RWPE2 (cell line): ENCODE measurements at places on chromosomes 1 and 21.
A peak's percentile ranks its signal among the peaks of the same experiment; 100 is the strongest.

GRCh38 chr1:159441360-159441759 lies 1.8 kb downstream of the OR10J1 start:
- H3K4me3 ChIP-seq: no peak overlapping the region
- no peak overlapping the region for H3K27ac ChIP-seq
- H3K27me3 ChIP-seq: no peaks in the 10 kb centered on the region
- H3K36me3 ChIP-seq: no peaks in the 10 kb centered on the region

GRCh38 chr1:244199902-244200301 lies 148.8 kb downstream of the ZBTB18 start:
- no peak overlapping the region for H3K27ac ChIP-seq
- no peak overlapping the region for H3K4me3 ChIP-seq
- no peaks in the 10 kb centered on the region for H3K4me1 ChIP-seq

GRCh38 chr1:33180911-33181890 lies 642 bp downstream of the TRIM62 start:
- no peak overlapping the region for H3K27ac ChIP-seq
- DNase-seq: no peak

DNA sequence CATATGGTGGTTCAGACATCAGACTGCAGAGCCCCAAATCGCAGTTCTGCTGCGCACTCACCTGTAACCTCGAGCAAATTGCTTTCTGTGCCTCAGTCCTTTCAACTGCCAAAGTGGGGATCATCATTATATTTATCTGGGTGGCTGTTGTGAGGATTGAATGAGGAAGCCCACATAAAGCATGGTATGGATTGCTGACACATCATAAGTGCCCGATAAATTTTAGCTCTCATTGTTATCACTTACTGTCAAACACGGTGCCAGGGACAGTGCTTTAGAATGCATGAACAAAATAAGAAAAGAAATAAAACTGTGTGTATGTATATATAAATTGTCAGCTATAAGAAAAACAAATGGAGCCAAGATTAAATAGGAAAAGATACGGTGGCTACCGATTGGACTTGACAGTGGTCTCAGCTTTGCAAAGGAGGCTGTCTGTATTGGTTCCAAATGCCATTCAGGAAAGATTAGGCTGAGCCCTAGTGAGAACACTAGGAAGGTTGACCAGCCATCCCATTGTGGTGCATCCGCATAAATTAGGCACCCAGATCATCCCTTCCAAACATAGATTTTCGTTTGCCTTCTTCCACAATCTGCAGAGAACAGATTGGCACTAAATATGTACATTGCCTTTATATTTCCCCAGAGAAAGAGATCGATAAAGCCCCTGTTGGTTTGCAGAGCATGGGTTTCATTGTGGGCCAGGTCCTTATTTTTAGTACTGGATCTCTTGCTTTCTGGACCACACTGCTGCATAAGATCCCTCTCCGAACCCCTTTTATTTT lies 91.8 kb upstream of the KAZN start:
- H3K4me3 ChIP-seq: no peak overlapping the region
- H3K27ac ChIP-seq: no peak overlapping the region
- H3K36me3 ChIP-seq: no peaks in the 10 kb centered on the region
- no peaks in the 10 kb centered on the region for H3K27me3 ChIP-seq
- DNase-seq: no peak
- no peaks in the 10 kb centered on the region for H3K4me1 ChIP-seq

- H3K27me3 ChIP-seq: no peaks in the 10 kb centered on the region
- H3K27ac ChIP-seq: peak overlapping the region; percentile 97
- DNase-seq: no peak
- peaks cover 37% of the 10 kb centered on the region for H3K4me1 ChIP-seq
Observed at GRCh38 chr1:207035877-207036551, 3.5 kb upstream of the C1orf116 start.

GRCh38 chr1:30033256-30034104 lies 689.9 kb downstream of the MATN1 start:
- H3K4me3 ChIP-seq: no peak overlapping the region
- no peak overlapping the region for H3K27ac ChIP-seq
- no peaks in the 10 kb centered on the region for H3K36me3 ChIP-seq
- no peak for DNase-seq
- no peaks in the 10 kb centered on the region for H3K27me3 ChIP-seq

- DNase-seq: no peak
- H3K27ac ChIP-seq: no peak overlapping the region
- H3K36me3 ChIP-seq: no peaks in the 10 kb centered on the region
- no peaks in the 10 kb centered on the region for H3K27me3 ChIP-seq
- no peak overlapping the region for H3K4me3 ChIP-seq
Observed at GRCh38 chr21:34540206-34540605, 28.2 kb upstream of the KCNE1 start.

DNA sequence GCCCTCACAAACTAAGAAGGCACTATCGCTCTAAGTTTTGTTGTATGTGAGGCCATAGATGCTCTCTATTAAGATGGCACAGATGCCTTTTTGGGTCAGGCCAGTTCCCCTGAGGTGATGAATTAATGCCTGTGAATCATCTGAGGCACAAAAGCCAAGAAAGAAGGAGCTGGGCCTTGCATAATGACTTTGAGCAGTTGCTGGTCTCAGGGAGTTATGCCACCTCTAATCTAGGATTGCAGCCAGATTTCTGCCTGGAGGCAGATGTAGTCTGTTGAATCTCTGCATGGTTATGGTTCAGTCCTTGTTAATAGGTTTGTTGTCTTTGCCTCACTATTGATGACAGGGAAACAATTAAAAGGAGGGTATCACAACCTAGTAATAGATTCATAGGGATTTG lies 168.1 kb upstream of the CHRM3 start:
- H3K27ac ChIP-seq: no peak overlapping the region
- H3K4me1 ChIP-seq: no peaks in the 10 kb centered on the region
- no peak for DNase-seq

DNA sequence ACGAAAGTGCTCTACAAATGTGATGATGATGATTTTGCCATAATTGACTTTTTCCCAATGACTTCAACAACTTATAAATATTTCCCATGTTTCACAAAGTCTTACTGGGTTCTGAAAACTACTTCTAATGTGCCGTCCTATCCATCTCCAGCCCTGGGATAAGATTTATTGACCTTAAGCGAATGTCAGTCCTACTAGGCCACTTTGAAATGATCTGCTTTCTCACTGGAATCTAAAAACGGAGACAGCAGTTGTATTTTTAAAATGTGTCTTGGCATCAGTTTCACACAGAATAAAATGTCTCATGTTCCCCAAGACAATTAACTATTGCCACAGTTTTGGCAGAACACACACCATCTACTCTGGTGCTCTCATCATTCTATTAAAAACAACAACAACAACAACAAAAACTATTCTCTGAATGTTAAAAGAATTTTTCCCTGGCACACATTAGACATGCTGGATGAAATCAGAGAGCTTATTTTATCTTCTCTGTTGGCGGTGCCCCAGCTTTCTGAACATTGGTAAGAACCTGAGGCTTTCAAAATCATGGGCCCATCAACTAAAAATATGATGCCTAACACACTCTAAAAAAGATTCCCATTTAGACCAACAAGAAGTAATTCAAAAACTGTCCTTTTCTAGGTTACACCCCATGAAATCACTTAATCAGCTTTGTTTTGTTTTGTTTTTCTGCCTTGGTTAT lies 23.1 kb upstream of the DNASE2B start:
- no peak overlapping the region for H3K4me3 ChIP-seq
- H3K36me3 ChIP-seq: no peaks in the 10 kb centered on the region
- no peaks in the 10 kb centered on the region for H3K27me3 ChIP-seq
- peaks cover 12% of the 10 kb centered on the region for H3K4me1 ChIP-seq
- no peak for DNase-seq

DNA sequence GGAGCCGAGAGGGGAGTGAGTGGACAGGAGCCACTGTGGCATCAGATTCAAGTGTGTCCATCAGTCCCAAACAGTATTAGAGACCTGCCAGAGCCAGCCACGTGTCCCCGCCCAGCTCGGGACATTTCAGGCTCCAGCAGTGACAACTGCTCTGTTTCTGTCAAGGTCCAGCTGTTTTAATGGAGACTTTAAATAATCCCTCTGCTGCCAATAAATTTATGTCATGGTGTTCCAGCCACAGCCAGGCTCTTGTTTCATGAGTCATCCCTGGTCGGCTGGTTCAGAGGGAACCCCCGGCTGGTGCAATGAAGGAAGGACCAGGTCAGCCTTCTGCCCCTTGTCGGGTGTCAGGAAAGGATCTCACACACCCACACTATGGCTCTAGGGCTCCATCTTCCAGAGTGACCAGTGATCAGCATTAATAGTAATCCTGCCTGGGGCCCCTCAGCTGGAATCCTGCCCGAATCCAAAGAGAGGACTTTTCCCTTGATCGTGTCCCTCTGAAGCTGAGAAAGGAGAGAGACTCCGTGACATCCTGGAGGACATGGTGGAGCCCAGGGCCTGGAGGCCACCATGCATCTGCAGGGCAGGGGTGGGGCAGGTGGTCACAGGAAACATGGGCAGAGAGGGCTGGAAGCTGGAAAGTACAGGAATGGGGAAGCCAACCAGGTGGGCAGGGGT lies 197.3 kb downstream of the MATN1 start:
- H3K36me3 ChIP-seq: no peaks in the 10 kb centered on the region
- peak overlapping the region; percentile 32 for H3K27ac ChIP-seq
- DNase-seq: no peak
- no peaks in the 10 kb centered on the region for H3K27me3 ChIP-seq

- H3K27ac ChIP-seq: no peak overlapping the region
- DNase-seq: no peak
- no peaks in the 10 kb centered on the region for H3K36me3 ChIP-seq
Observed at GRCh38 chr1:11708554-11709350, 17.2 kb downstream of the DRAXIN start.

DNA sequence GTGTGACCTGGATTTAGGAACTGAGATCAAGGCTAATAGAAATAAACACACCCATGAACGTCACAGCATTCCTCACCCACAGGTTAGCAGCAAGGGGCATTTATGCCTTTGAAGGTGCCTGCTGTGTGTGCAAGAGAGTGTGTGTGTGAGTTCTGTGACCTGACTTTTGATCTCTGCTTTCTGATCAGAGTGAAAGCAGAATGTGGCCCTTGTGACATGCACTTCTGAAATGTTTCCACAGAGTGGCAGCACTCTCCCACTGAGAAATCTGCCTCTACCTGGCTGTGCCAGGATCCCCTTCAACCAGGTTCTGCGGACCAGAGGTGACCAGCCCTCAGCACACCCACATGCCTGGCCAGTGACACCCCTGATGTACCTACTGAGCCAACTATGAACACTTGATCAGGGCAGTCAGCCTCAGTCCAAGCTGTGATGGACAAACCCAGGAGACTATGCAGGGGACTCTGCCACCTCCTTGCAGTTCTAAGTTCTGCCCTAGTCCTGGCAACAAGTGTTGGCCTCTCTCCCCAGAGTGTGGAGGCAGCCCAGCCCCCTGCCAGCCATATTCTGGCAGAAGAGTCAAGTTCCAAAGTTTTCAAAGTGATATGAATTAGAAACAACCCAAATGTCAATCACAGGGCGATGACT lies 41.0 kb downstream of the RXRG start:
- no peaks in the 10 kb centered on the region for H3K4me1 ChIP-seq
- H3K27ac ChIP-seq: no peak overlapping the region
- H3K27me3 ChIP-seq: no peaks in the 10 kb centered on the region
- H3K4me3 ChIP-seq: no peak overlapping the region
- no peaks in the 10 kb centered on the region for H3K36me3 ChIP-seq

- H3K36me3 ChIP-seq: peaks cover 48% of the 10 kb centered on the region
- H3K4me1 ChIP-seq: peaks cover 30% of the 10 kb centered on the region
- peak overlapping the region; percentile 68 for H3K27ac ChIP-seq
- H3K27me3 ChIP-seq: no peaks in the 10 kb centered on the region
Observed at GRCh38 chr1:109214695-109215623, 1.2 kb downstream of the SARS1 start.

- H3K4me3 ChIP-seq: no peak overlapping the region
- H3K36me3 ChIP-seq: no peaks in the 10 kb centered on the region
- no peaks in the 10 kb centered on the region for H3K27me3 ChIP-seq
- no peaks in the 10 kb centered on the region for H3K4me1 ChIP-seq
- no peak overlapping the region for H3K27ac ChIP-seq
- no peak for DNase-seq
Observed at GRCh38 chr1:70666381-70667140, 255.5 kb downstream of the CTH start.

- H3K36me3 ChIP-seq: no peaks in the 10 kb centered on the region
- no peaks in the 10 kb centered on the region for H3K4me1 ChIP-seq
- no peaks in the 10 kb centered on the region for H3K27me3 ChIP-seq
- no peak overlapping the region for H3K4me3 ChIP-seq
Observed at GRCh38 chr1:99018313-99018712, 13.7 kb upstream of the PLPPR5 start.

GRCh38 chr1:119896303-119896702 lies at the start of gene ADAM30:
Gene ADAM30, minus strand, starts transcription at chr1:119896515. Its CDS starts 179 bp downstream, at chr1:119896336.
- H3K27me3 ChIP-seq: no peaks in the 10 kb centered on the region
- H3K4me1 ChIP-seq: no peaks in the 10 kb centered on the region
- no peak for DNase-seq
- H3K36me3 ChIP-seq: no peaks in the 10 kb centered on the region
- no peak within 1 kb of the TSS for H3K4me3 ChIP-seq

- H3K27me3 ChIP-seq: no peaks in the 10 kb centered on the region
- H3K36me3 ChIP-seq: no peaks in the 10 kb centered on the region
- H3K4me1 ChIP-seq: no peaks in the 10 kb centered on the region
- H3K4me3 ChIP-seq: no peak overlapping the region
- DNase-seq: no peak
- H3K27ac ChIP-seq: no peak overlapping the region
Observed at GRCh38 chr1:53590531-53591515, 131.6 kb downstream of the DMRTB1 start.

DNA sequence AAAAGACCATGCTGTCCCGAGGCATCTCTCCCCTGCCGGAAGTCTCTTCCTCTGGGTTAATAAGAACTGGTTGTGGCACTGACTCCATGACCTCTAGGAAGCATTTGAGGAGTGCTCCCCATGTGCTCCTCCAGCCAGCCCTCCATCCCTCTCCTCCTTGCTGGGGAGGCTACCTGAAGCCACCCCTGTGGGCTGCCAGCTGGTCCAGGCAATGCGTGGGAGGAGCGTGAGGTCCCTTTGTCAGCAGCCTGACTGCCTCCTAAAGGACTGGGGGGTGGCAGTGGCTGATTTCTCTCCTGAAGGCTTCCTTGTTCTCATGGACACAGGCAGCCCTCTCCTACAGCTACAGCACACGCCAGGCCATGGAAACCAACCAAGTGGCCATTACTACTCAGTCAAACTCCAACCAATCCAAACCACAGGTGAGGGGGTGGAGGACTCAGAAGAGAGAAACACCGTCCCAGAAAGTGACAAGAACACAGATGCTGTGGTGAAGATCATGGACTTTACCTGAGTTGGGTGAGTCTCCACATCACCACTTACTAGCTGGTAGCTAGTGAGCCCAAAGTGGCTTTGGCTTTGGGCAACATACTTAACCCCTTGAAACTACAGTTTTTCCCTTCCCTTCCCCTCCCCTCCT lies 35.2 kb downstream of the NENF start:
- DNase-seq: no peak
- no peaks in the 10 kb centered on the region for H3K27me3 ChIP-seq
- no peaks in the 10 kb centered on the region for H3K36me3 ChIP-seq
